ENCODE measurements at places on chromosomes 1 and 21.

GRCh38 chr1:172742599-172743500 is 83.9 kb downstream of the FASLG start:
- H3K27ac ChIP-seq, result no peak overlapping the region
- DNase-seq, result peak; percentile 39
- no peak overlapping the region for H3K4me3 ChIP-seq
- peaks cover 5% of the 10 kb centered on the region for H3K27me3 ChIP-seq

DNA sequence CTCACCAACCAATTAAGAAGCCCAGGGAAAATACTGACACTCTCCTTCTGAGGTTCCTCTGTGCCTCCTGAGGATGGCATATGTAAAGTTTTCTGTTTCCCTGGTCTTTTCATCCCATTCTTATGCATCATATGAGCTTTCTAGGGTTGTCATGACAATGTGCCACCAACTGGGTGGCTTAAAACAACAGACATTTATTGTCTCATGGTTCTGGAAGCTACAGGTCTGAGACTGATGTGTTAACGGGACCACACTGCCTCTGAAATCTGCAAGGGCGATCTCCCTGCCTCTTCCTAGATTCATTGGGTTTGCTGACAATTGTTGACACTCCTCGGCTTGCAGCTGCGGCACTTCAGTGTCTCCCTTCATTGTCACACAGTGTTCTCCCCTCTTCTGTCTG is 308.4 kb downstream of the RGS7 start:
- no peak overlapping the region for H3K4me3 ChIP-seq
- no peaks in the 10 kb centered on the region for H3K4me1 ChIP-seq
- H3K27ac ChIP-seq, result no peak overlapping the region
- H3K27me3 ChIP-seq, result no peaks in the 10 kb centered on the region
- DNase-seq, result no peak
- no peaks in the 10 kb centered on the region for H3K36me3 ChIP-seq

GRCh38 chr1:165403835-165404482 is 41.0 kb downstream of the RXRG start:
- no peaks in the 10 kb centered on the region for H3K4me1 ChIP-seq
- DNase-seq, result no peak
- H3K36me3 ChIP-seq, result no peaks in the 10 kb centered on the region
- H3K27me3 ChIP-seq, result peaks cover 12% of the 10 kb centered on the region

- no peak overlapping the region for H3K27ac ChIP-seq
- no peak for DNase-seq
- H3K27me3 ChIP-seq, result peaks cover 2% of the 10 kb centered on the region
- H3K4me3 ChIP-seq, result no peak overlapping the region
- H3K36me3 ChIP-seq, result peaks cover 4% of the 10 kb centered on the region
- H3K4me1 ChIP-seq, result peaks cover 57% of the 10 kb centered on the region
Observed at GRCh38 chr1:90948301-90948700, 73.5 kb downstream of the ZNF644 start.

DNA sequence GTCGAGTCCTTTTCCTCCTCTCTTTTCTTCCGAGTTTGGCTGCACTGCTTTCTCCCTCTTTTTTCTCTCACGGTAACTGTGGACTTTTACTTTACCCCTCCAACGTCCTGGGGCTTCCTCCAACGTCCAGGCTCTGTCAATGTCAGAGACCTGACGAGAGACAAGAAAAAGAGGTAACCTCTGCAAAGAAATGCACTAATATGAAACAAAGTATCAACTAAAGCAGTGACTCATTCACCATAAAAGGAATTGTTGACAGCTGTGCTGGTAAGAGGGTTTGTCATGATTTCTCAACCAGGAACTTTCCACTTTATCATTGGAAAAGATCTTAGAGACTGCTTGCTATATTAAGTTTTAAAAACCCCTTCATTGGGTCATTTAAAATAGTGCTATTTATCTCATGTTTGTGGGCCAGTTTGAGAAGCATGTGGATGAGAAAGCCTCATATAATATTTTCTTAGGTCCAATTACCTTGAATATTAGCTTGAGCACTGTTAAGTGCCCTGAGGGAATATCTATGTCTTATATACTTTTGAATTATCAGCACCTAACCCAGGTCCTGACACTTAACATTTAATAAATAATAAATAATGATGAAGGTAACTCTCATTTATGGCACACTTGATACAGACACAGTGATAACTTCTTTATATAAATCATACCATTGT is at the start of gene GBP2:
Gene GBP2, minus strand, starts transcription at position 202 of the 668 bp plus-strand sequence. CDS start 4,148 bp downstream, outside the sequence.
- H3K4me3 ChIP-seq, result peak within 1 kb of the TSS; percentile 100
- DNase-seq, result peak; percentile 53
- peaks cover 3% of the 10 kb centered on the region for H3K36me3 ChIP-seq
- H3K27me3 ChIP-seq, result peaks cover 8% of the 10 kb centered on the region
- H3K4me1 ChIP-seq, result peaks cover 86% of the 10 kb centered on the region
- H3K27ac ChIP-seq, result peak within 1 kb of the TSS; percentile 100
